ENCODE measurements at places on chromosomes 1 and 21.

GRCh38 chr1:167532964-167533824 lies 14.9 kb upstream of the CD247 start:
- no peak for DNase-seq

- no peak for DNase-seq
Measured at GRCh38 chr1:219463636-219464035, 149.3 kb downstream of the ZC3H11B start.

- DNase-seq, result no peak
Measured at GRCh38 chr1:243791586-243792267, 58.3 kb downstream of the AKT3 start.

DNA sequence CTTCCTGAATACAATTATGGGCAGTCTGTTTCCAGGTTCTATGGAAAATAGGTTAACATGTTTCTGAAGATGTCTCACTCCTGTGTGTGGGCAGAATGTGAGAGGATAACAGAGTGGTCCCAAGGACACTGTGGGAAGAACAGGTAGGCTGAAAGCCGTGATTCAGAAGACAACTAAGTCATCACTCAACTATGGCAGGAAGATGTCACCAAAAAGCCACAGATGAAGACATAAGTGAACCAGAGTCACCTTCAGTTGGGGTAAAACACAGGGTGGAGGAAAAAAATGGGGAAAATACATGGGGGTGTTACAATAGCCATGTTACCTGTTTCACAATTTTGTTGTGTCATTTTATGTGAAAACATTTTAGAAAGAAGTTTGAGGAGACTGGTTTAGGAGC lies 75.1 kb downstream of the UCHL5 start:
- no peak for DNase-seq

DNA sequence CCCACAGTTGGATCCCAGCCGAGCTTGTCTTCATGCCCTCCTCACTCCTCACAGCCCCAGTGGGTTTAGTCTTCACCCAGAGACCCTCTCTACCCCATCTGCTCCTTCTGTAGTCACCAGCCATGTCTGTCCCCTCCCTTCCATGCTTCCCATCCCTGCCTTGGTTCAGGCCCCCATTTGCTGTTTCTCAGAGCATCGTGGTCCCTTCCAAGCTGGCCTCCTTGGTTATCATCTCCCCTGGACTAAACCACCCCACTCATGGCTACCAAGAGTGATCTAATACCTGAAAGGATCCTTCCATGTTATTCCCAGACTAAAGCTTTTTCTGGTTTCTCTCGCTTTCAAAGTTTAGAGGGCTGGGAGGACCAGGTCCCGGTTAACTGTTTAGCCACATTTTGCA lies 8.3 kb downstream of the CNIH3 start:
- DNase-seq, result no peak

- DNase-seq, result no peak
Measured at GRCh38 chr21:26365849-26366248, 195.3 kb upstream of the APP start.

DNA sequence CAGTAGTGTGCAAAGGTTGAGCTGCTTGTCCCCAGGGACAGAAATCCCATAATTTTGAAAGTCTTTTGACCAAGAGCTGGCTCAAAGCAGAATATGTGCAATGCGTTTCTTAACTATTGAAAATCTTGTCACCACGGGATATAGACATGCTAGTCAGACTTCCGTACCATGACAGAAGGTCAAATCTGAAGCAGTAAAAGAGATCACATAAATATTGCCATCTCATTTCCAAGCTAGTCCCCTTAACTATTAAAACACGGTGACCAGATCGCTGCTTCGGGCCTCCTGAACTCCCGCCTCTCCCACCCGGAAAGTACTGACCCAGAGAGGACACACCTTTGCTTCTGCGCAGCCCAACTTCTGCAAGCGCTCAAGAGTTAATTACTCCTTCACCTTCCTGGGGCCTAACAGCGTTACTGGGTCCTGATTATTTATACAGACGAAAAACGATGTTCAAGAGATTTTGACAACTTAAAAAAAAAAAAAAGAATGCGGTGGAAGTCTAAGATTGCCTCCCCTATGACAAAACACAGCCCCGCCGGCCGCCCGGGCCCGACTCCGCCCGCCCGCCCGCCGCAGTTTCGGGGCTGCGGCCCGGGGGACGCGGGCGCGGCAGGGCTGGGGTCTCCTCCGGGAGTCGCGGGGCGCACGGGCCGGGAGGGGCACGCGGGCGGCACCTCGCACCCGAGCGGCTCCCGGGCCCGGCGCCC lies 692 bp downstream of the SORT1 start:
- no peak for DNase-seq

GRCh38 chr1:243849421-243850201 lies 432 bp downstream of the AKT3 start:
- DNase-seq, result no peak

GRCh38 chr1:201905234-201905890 lies 16.7 kb downstream of the SHISA4 start:
- no peak for DNase-seq

DNA sequence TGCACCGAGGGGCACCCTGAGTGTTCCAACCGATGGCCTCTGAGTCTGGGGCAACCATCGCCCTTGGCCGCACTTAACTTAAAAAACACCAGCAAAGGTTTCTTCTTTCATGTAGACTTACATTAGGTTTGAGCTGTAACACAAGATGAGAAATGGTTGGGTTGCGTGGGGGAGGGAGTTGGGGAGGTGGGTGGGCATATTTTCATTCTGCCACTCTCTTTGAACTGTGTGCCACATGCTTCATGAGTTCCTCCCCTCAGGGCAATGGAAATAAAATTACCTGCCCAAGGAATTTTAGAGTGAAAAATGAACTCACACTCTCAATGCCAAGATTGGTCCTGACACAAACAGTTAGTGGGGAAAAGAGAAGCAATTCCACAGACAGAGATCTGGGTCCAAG lies 430.1 kb upstream of the USP24 start:
- no peak for DNase-seq

GRCh38 chr1:56450004-56450666 lies 129.2 kb downstream of the PLPP3 start:
- no peak for DNase-seq
